ENCODE measurements at places on chromosomes 12 and 14. TPM values are rescaled to one million over a fixed set of nuclear protein-coding genes. Genes with fewer than 3 reads are reported as not detected.

Gene SDS
- not detected for total RNA-seq

Gene HSPB8
- 33.8 TPM for total RNA-seq

Gene SLC7A7
- total RNA-seq, result 3.4 TPM

Gene CCDC175
- total RNA-seq, result not detected

Gene C14orf180
- total RNA-seq, result not detected

Gene HRK
- total RNA-seq, result 0.07 TPM
